ENCODE measurements at places on chromosomes 2 and 18.

GRCh38 chr2:237432484-237433092, 18.6 kb upstream of the COL6A3 start:
- DNase-seq: peak; percentile 82

DNA sequence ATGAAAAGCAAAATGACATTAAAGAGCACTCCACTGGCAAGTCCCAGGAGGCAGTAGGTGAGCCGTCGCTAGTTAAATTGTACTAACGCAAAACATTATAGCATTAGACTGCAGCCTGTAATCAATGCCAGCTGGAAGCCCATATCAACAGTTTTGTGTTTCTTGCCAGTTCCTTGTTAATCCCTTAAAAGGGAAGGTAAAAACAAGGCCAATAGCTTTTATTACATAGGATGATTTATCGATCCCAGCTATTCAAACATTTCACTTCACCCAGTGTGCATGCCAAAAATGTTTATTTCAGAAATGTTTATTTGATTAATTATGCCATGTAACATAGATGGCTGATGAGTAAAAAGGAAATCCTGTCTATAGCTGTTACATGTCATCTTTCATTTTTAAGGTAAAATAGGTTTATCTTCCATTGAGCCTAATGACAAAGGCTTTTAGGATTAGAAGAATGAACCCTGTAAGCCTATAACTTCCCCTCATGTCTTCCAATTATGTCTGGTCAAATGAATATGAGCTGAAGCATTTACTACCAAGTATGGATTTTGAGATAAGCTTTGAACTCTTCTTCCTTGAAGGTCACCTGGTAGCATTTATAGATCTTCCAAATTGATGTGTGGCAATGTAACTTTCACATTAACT, 591.2 kb downstream of the RNF144A start:
- DNase-seq: no peak

- DNase-seq: no peak
These were observed 977.7 kb upstream of the LRRTM1 start for GRCh38 chr2:81282151-81282769.

DNA sequence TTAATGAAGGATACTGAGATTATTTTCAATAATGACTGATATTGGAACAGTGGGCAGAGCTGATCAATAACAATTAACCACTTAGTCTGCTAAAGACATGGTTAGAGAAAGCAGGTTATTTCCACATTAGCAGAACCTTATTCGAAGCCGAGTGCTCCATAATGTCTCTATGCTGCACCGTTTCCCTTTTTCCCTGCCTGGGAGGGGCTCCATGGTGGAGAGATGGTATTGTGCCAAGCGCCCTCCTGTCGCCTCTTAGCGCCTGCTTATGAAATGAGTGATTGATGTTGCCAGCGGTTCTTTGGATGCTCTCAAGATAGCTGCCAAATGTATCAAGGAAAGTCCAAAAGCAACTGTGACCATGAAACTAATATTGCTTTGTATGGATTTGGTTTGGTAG, 34.6 kb upstream of the INSIG2 start:
- no peak for DNase-seq

- no peak for DNase-seq
These were observed 214.7 kb downstream of the RAD51AP2 start for GRCh38 chr2:17303521-17303920.

DNA sequence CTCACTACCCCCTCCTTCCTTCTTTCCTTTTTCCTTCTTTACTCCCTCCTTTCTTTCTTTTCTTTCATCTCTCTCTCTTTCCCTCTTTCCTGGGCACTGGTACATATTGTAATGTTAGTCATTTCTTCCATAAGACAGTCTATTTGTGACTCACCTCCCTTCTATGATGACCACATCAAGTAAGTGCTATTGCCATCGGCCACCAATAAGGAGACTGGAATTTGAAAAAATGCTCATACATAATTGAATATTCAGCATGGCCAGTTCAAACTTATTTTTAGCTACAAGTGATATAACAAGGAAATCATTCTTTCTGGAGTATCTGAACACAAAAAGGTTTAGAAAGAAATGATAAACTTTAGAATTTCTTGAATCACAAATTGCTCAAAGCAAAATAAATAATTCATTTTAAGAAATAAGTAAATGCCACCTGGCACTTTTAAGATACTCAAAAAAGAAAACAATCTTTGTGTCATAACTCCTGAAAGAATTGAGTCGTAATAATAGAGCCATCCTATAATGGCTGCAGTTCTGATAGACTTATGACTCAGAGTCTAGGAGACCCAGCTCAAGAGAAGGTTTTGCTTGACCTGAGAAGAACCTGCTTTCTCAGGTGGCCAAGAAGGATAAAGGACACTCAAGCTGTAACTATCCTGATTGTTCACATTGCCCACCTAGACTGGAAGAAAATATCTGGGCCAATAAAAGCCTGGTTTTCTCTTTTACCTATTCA, 51.6 kb upstream of the CCBE1 start:
- DNase-seq: no peak

DNA sequence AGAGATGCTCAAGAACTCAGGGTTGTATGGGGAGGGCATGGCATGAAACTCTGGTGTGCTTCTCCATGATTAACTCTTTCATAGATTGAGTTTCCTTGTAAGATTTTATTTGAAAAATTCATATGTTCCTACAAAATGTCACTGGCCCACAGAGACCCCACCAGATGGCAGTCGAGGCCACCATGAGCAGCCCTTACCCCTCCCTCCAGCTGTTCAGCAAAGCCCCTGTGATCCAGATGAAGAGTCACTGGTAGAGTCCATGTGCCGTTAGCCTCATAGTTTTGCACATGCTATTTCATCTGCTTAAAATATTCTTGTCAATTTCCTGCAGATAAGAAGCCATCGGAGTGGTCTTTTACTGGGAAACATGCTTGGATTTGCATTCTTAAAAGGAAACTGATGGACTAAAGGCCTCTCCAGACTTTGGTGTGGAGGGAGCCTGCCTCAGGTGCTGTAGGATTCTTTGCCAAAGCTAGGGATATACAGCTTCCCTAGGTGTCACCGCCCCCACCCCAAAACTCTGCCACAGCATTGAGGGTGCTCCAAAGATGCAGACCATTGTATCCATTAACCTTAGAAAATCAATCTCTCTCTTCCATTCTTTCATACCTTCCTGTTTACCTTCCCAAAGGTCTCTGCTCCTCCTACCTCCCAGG, 18.8 kb downstream of the ZNF385B start:
- DNase-seq: no peak

- DNase-seq: no peak
These were observed 93.5 kb downstream of the MYT1L start for GRCh38 chr2:2237563-2237962.

- no peak for DNase-seq
These were observed 197.5 kb upstream of the ARL4C start for GRCh38 chr2:234694244-234695013.

GRCh38 chr2:158741625-158742024, 53.5 kb upstream of the DAPL1 start:
- no peak for DNase-seq

DNA sequence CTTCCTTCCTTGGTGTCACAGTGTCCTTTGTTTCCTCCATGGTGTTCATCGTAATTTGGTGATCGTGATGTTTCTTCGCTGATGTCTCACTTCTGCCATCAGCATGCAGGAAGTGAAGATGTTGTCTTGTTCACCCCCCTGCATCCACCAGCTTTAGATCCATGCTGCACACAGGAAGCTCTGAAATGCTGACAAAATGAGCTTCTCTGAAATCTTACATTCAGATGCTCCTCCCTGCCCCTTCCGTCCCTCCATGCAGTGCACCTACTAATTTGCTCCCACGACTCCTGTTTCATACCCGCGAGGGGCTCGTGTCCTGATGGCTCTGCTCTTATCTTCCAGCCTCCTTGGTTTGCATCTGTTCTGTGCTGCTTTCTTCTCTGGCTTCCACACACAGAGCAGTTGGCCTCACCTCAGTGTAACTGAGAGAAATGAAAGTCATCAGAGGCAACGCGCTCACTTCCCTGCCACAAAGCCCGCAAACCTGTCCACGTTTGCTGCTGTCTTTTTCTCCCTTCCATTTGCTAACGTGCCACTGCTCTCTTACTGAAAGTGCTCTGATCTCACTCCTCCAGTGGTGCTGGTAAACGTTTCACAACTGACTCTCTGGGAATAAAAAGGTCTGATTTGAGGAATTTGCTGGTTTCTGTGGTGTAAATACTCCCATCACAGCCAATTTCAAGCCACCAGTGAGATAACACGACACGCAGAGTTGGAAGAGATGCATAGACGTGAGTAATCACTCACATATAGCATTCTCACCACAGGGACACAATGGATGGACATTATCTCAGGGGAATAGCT, 41.0 kb upstream of the MGAT4A start:
- DNase-seq: peak; percentile 51

DNA sequence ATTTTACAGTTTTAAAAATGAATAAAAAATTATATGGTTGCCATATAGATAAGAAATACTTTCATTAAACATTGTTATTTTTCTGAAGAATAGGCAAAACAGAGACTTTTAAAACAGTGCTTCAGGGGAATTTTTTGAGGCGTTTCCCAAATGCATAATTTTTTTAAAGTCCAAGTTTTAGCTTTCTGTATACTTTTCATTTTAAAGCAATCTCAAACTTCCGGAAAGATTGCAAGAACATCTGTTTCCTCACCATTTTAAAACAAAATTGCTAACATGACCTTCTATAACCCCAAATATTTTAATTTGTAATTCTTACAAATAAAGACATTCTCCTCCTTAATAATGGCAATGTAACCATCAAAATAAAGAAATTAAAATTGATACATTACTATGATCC, 15.1 kb upstream of the MBD2 start:
- DNase-seq: no peak

- no peak for DNase-seq
These were observed 16.9 kb upstream of the SULT1C2 start for GRCh38 chr2:108271691-108272253.

- no peak for DNase-seq
These were observed 75.8 kb downstream of the RDH14 start for GRCh38 chr2:18484625-18485024.

- DNase-seq: no peak
These were observed 49.8 kb upstream of the CNGA3 start for GRCh38 chr2:98296440-98296839.

- DNase-seq: no peak
These were observed at the start of gene TCF4 for GRCh38 chr18:55588111-55588869. TSS of gene TCF4 (minus strand) at chr18:55588192. CDS start at chr18:55587116, 1,076 bp downstream.

GRCh38 chr2:178767094-178768060, 39.8 kb downstream of the TTN start:
- DNase-seq: no peak

DNA sequence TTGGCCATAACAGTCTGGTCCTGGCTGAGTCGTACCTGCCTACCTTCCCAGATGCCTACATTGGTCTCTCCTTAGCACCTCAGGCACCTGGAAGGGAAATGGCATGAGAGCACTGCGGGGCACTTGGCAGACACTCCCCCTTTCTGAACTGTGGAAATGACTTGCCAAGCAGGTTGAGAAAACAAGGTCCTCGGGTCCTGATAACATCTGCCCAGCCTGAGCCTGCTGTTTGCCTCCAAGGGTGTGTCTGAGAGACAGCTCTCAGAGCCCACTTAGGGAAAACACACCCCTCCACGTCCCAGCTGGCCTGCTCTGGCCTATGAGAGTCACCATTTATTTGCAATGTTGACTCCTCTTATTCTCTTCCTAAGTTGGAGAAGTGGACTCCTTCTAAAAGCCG, 10.5 kb downstream of the FAM110C start:
- no peak for DNase-seq

DNA sequence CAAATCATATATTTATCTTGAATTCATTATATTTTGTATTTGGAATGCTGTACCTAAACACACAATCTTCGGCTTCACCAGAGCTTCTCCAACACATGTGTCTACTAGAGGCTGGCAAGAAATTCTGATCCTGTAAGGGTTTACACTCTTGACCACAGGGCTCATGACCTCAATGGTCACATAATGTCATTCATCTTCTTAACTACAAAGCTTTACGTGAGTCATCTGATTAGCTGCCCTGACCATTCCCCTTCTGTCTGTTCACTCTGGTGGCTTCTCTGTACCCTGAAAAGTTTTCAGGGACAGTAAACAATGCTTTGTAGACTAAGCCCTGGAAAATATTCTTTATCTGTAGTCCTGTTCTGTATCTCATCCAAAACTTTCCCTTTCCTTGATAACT, 423.9 kb downstream of the CMPK2 start:
- DNase-seq: no peak

GRCh38 chr2:146135245-146135644, 1615.3 kb upstream of the ZEB2 start:
- DNase-seq: no peak

DNA sequence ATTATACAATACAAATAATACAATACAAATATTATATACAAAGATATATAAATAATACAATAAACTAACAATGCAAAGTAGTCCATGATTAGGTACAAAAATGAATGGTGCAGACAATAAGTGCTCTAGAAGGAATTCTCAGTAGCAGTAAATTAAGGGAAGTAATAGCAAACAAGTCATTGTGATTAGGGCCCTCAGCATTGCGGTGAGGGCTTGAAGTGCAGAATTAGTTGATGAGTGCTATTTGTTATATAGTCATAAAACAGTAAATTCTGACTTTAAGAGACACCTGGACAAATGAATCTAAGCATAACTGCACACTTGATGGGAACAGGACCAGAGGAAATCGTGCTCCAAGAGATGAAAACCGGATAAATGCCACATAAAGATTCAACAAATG, 74.9 kb downstream of the ANKRD44 start:
- DNase-seq: no peak

GRCh38 chr2:47536696-47537095, 133.7 kb downstream of the MSH2 start:
- DNase-seq: no peak

DNA sequence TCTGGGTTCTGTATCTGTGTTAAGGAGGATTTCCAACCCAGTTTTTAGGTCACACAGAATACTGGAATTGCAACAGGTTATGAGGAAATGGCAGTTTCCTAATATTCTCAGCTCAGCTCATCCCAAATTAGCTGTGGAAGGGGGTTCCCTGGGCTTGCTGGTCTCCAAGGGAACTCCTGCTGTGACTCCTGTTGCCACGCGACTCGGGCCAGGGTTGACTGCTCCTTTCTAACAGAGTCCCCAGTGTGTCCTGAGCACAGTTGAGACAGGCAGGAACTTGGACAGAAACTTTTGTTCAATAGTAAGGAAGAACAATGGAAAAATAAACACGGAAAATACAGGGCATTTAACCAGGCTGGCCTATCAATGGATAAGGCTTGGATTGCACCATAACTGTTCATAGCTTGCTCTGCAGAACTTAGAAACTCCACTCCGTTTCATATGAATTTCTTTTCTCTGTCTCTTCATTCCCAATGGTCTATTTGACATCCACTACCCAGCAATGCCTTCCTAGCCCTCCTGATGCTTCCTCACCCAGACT, 3.8 kb upstream of the ROCK2 start:
- DNase-seq: no peak

GRCh38 chr2:182259629-182260150, 167.1 kb downstream of the PDE1A start:
- DNase-seq: no peak

All from activated CD4-positive, alpha-beta T cell treated with anti-CD3 and anti-CD28 coated beads, Interleukin-2, amount 50 U/mL, for 4 hours (primary cell).